ENCODE measurements at places on chromosomes 6 and 20. TPM values are rescaled to one million over a fixed set of nuclear protein-coding genes. Genes with fewer than 3 reads are reported as not detected.

DNA sequence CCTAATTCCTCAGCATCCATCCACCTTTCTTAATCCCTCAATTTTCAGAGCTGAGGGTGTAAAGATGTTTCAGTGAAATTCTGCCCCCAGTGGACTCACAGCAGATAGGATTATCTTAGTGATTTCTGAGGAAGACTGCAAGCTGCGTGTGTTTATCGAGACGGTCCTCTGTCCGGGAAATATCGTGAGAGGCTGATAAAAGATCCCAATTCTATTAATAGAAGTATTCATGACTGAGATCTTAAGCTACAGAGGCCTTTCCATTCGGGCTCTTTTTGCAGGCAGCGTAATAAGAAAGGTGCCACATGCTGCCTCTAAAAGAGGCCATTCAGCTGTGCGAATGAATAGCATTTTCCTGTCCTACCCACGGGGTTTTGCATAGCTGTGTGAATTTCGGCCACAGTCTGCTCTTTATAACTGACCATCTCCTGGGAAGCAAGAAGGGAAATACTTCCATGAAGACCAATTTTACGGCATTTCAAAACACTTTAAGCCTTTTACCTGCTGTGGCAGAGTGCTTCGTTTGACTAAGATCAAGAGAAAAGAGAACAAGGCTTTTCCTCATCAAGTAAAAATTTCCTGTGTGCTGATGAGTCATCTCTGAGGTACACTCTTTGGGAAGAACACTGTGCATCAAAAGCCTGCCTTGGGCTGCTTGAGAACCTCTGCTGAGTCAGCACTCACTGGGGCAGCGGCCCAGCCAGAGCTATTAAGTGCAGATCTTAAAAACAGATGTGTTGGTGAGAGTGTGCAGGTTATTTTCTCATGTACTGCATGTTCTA is 208.8 kb downstream of the ARHGAP18 start:
- DNase-seq = peak; percentile 26

- no peak for DNase-seq
Measured at GRCh38 chr6:147204843-147205311, 660 bp downstream of the STXBP5 start.

- peak; percentile 62 for DNase-seq
Measured at GRCh38 chr20:38460040-38460623, 12.5 kb upstream of the RALGAPB start.

GRCh38 chr6:3811191-3811590 is 38.0 kb upstream of the FAM50B start:
- DNase-seq = no peak

DNA sequence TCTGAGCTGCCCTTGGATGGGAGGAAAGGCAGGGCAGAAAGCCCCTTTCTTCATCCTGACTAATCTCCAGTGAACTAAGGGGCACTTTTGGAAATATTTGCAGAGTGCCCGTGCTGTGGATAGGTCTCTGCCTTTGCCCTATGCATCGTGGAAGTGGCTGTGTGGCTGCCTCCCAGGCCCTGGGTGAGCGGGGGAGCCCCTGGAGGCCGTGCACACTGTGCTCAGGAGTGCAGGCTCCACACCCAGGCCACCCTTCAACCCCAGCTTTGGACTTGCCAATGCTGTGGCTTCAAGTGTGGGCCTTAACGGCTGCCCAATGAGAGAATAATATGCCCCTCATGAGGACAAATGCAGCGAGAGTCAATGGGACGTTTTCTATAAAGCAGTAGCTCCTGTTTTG is 36.7 kb upstream of the ARMC2 start:
- DNase-seq = no peak

- DNase-seq = no peak
Measured at GRCh38 chr6:157169656-157170055, 153.7 kb downstream of the TMEM242 start.

DNA sequence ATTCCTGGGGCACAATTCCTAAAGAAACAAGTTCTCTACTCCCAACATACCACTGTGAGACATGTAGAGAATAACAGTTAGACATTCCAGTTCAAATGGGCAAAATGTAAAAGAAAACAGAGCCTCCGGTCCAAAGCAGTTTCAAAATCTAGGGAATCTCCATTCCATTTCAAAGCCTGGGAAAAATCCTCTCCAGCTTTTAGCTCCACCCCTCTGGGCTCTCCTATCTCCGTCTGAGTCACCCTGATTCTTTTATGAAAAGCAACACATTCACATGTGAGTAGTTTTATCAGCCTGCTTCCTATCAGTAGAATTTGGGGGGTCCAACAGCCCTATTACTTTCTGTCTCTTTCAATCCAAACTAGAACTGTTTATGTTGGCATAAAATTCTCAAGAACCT is 3.7 kb downstream of the CSNK2A1 start:
- DNase-seq = peak; percentile 29

- DNase-seq = no peak
Measured at GRCh38 chr6:41502917-41503671, 43.1 kb upstream of the FOXP4 start.

- DNase-seq = no peak
Measured at GRCh38 chr6:143607168-143607567, 70.6 kb upstream of the PHACTR2 start.

DNA sequence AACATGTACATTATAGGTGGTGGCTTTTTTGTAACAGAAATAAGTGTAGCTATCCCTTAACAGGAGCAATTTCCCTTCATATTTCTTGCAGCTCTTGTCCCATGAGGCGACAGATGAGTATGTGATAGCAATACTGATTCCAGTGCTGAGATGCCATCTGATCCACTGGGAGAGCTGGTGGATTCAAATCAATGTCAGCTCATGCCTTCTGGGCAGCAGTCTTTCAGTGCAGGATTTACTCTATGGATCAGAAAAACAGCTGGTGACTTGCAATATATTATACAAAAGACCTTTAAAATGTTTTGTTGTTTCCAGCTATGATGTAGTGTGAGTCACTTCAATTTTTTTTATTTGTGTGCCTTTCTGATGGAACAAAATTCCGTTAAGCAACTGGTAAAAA is 259.9 kb upstream of the SASH1 start:
- no peak for DNase-seq

The TRIM10 gene
- total RNA-seq = not detected

The TFAP2C gene
- not detected for total RNA-seq

The CABLES2 gene
- total RNA-seq = 1.2 TPM

The BPI gene
- total RNA-seq = not detected

The TNFRSF6B gene
- total RNA-seq = 37.0 TPM

The SPEF1 gene
- not detected for total RNA-seq

Data from pulmonary artery endothelial cell (primary cell).